ENCODE measurements at places on chromosomes 3 and 15.

DNA sequence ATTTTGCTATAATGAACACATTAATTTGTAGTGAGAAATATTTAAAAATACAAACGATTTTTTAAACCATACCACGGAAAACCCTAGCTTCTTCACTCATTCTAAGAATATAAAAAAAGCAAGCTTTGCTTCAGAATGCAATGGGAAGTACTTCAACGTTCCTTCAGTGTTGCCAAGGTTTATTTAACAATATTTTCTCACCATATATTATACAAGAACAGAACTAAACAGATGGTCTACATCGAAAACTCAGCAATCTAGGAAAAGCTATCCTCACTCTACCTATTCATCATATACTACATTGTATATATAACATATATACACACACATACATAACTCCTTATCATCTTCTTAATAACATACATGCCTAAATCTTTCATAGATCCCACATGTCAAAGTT lies 1047.4 kb downstream of the IGSF11 start:
- DNase-seq, result no peak

DNA sequence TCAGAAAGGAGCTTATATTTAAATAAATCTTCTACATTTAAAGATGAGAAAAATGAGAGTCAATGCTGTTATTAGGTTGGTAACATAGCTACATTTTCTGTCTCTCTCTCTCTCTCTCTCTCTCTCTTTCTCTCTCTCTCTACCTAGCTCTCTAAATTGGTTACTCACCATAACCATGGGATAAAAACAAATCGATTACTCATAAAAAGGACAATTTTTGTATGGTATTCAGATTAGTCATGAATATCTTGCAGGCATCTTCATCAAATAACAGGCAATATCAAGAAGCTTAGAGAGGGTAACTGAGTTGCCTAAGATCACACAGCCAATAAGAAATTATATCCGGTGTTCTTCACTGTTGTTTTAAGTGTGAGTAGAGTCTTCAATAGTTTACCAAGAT lies 81.8 kb upstream of the ALCAM start:
- no peak for DNase-seq

GRCh38 chr3:130853581-130853980 lies 40.3 kb upstream of the ATP2C1 start:
- no peak for DNase-seq

GRCh38 chr3:36969540-36970432 lies 23.1 kb downstream of the EPM2AIP1 start:
- DNase-seq, result peak; percentile 35

GRCh38 chr3:124772081-124772831 lies 42.0 kb downstream of the UMPS start:
- no peak for DNase-seq

- no peak for DNase-seq
Observed at GRCh38 chr3:52710512-52710911, 4.6 kb downstream of the SPCS1 start.

DNA sequence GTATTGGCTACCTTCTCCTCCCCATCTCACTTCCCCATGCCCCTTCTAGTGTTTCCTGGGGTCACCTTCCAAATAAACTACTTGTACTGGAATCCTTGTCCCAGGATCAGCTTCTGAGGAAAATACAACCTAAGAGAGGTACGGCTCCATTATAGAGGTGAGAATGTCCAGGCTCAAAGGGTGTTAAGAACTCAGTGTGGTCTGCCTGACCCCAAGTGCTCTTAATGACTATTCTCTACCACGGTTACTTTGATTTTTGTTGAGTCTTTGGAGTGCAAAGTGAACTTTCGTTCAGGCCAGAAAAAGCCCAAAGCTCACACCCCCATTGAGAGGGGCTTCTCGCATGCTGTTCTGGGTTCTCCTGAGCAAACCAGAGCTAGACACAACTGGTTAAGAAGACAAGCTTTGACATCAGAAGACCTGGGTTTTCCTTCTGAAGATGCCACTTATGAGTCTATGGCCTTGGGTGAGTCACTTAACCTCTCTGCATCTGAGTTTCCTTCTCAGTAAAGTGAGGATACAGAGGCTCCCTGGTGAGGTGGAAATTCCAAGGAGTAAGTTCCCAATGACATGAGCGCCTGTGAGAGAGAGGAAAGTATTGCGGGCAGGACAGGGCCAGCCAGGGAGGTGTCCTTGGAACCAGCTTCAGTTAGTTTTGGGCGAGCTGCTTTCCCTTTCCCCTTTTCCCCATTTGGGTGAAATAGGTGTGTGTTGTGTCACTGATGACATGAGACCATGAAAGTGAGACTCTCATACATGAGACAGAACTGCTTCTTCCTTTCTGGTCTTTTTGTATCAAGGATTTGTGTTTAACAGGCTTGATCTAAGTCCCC lies 475.0 kb upstream of the PROK2 start:
- DNase-seq, result no peak

GRCh38 chr3:71951361-71951760 lies 166.4 kb upstream of the PROK2 start:
- no peak for DNase-seq

DNA sequence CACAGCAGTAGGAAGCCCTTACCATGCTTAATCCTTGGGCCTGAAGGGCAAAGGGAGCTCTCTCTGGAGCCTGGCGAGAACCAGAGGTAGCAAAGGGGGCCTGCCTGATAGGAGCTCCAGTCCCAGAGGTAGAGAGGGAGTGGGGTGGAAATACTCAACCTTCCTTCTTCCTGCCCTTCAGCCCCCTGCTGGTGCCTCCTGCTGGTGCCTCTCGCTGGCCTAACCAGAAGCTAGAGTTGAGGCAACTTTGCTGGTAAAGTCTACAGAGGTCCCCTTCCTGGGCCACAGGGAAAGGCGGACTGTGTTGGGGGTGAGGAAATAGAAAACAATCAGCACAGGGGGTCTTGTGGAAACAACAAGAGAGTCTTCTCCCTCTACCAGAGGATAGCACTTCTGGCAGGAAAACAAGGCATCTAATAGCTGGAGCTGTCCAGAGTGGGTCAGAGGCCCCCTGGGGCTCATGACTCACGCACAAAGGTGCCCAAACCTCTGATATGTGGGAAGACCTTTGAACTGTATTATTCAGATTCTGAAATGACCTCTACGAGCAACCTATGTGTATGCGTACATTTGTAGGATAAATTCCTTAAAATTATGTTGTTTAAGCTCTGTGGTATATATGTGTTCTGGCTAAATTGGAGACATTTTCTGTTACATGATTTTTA lies 133.9 kb downstream of the LRRC28 start:
- no peak for DNase-seq

GRCh38 chr3:16759227-16759903 lies 125.4 kb upstream of the PLCL2 start:
- no peak for DNase-seq

GRCh38 chr15:50289749-50290148 lies 24.2 kb upstream of the HDC start:
- no peak for DNase-seq

GRCh38 chr3:151925876-151926275 lies 52.4 kb downstream of the SUCNR1 start:
- DNase-seq, result no peak

- peak; percentile 51 for DNase-seq
Observed at GRCh38 chr3:163490119-163490518, 1588.2 kb downstream of the SI start.

DNA sequence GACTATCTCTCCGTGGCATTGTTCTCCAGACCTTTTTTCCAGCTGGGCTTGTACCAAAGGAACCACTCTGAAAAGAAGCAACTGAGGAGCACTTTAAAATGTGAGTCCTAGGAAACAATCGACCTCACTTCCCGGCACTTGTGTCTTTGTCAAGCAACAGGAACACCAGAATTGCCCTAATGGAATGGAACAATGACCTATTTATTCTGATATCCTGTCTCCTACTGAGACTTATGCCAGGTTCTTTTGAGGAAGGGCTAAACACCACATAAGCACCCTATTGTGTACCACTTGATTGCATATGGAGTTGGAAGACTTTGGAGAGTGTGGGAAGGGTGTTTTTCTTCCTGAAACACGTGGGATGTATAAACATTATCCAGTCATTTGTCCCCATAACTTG lies 56.8 kb upstream of the TGFBR2 start:
- DNase-seq, result no peak

DNA sequence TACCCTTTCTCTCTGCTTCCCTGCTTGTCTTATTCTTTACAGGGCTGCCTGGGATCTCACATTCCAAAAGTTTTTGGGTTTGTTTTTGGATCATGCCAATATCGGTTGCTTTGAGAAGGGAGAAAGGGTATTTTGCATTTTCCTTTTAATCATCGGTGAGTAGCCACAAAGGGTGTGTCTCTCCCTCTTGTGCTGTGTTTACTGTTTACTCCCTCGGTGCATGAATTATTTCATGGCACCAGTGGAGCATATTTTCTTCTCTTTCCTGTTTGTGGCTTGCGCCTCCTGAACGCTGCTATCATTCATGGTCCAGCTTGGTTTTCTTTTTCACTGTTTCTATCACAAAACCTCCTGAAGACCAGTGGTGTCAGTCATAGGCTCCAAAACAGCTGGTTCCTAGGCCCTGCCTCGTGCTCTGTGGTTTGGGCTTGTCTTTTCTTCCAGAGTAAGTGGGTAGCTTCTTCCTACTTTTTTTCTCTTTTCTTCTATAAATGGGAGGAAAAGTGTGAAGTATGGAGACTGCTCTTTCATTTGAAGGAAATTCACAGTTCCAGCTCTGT lies 54.9 kb downstream of the IGF1R start:
- no peak for DNase-seq

- no peak for DNase-seq
Observed at GRCh38 chr3:195169011-195169649, 101.8 kb downstream of the XXYLT1 start.

DNA sequence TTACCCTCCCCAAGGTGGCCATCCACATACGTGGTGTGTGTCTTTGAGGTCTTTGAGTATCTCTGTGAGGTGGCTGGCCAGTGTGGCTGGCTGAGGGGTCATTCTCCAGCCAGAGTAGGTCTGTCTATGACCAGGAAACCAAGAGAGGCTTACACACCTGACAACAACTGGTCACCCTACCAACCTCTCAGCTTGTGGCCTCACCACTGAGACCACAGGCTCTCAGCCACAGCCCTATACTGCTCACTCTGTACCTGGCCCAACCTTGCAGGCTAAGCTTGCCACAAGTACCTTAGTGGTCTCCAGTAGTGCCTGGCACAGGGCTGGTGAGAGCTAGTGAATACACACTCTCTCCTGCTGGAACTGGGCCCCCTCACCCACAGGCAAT lies 5.1 kb downstream of the HEMK1 start:
- no peak for DNase-seq

- DNase-seq, result no peak
Observed at GRCh38 chr15:66565141-66565641, 607 bp downstream of the LCTL start.

GRCh38 chr3:147231111-147231510 lies 175.2 kb downstream of the ZIC4 start:
- no peak for DNase-seq

DNA sequence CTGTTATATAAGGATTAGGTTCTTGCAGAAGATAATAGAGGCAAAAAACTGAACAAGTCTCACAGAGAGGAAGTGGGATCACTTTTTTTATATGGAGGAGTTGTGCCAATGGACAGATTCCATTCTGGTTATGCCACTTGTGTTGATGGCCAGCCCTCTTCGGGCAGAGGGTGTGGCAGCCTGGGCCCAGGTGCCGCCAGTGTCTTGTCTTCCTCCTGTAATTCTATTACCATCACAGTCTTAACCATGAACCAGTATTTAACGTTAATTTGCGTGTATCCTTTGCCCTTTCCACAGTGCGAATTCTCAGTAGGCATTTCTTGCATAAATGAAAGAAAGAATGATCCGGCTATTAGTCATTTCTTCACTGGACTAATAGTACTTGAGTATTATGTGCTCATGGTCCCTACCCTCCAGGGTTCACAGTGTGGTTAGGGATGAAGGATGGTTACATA lies 7.0 kb upstream of the USP4 start:
- no peak for DNase-seq

- no peak for DNase-seq
Observed at GRCh38 chr3:10185804-10186762, 21.4 kb downstream of the IRAK2 start.

- DNase-seq, result no peak
Observed at GRCh38 chr3:31370681-31371080, 162.0 kb upstream of the STT3B start.

- peak; percentile 97 for DNase-seq
Observed at GRCh38 chr3:111859061-111859973, at the start of gene PHLDB2. Gene PHLDB2 (plus strand): TSS chr3:111859265. CDS start chr3:111884078, 24,813 bp downstream.

DNA sequence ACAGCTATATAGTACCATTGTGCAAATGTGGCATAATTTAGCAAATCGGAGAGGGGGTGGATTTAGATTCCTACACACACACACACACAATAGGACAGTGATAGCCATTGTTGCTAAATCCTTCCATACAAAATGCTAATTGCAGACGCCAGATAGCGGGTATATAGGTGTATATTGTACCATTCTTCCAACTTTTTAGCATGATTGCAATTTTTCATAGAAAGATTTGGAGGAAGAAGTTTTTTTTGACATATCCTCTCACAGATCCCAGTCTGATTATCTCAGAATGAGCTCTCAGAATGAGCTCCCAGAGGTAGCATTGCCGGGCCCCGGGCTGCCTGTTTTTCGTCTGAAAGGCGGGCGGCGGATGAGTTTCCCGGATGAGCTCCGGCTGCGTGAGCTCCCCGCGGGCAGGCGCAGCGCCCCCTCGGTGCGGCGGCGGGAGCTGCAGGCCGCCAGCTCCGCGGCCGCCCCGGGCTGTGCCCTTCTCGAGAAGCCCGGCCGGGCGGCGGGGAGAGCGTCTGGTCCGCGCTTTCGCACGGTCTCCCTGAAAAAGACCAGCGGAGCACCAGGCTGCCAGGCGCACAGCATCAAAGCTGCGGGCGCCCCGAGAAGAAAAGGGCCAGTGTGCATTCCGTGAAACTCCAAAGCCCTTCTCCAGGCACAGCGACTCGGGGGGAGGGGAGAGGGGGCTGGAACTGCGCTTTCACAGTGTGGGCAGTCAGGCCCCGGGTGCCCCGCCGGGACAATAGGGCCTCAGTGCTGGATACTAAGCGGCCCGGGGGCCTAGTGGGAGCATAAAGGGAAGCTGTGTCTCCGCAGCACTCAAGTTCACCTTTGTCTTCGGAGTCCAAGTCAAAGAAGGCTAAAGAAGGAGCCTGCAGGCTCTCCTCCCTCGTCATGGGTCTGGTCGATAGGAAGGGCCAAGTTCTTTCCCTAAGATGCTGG lies 12.0 kb upstream of the SHC4 start:
- peak; percentile 88 for DNase-seq

GRCh38 chr3:178558637-178559036 lies 22.4 kb downstream of the KCNMB2 start:
- DNase-seq, result no peak

- DNase-seq, result no peak
Observed at GRCh38 chr3:154718053-154718452, 288.1 kb upstream of the GPR149 start.

- DNase-seq, result no peak
Observed at GRCh38 chr3:171504376-171504775, 44.2 kb upstream of the TNIK start.

Data from nephron progenitor cell (in vitro differentiated cells).